ENCODE measurements at places on chromosomes 11 and 22. TPM values are rescaled to one million over a fixed set of nuclear protein-coding genes. Genes with fewer than 3 reads are reported as not detected.

The CHRNA10 gene
- total RNA-seq, result 0.71 TPM

The SLC22A9 gene
- total RNA-seq, result not detected

The OR9G1 gene
- not detected for total RNA-seq

The CHCHD10 gene
- total RNA-seq, result 16.6 TPM

The CCDC81 gene
- 17.1 TPM for total RNA-seq
